ENCODE measurements at places on chromosomes 3 and 15.

- no peak for DNase-seq
Measured at GRCh38 chr15:64696481-64696880, 78.9 kb downstream of the RBPMS2 start.

DNA sequence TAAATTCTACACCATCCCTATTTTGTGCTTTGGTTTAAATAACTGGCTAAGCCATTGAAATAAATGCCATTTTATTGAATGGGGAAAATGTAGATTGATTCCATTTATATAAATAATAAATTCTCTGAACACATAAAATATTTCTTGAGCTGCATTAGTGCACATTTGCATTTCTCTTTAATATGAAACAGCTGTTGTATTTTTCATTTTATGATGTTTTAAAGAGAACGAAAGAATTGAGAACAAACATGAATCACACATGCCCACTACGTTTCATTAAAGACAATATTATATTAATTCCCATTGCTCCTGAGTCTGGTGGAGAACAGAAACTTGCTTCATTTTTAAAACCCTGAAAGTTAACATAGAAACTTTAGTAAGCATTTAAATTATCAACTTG lies 235.7 kb upstream of the CFAP20DC start:
- no peak for DNase-seq

GRCh38 chr3:187498211-187498724 lies 130.1 kb downstream of the RTP4 start:
- DNase-seq: no peak

GRCh38 chr3:76107935-76108570 lies 322.7 kb upstream of the ZNF717 start:
- DNase-seq: no peak

GRCh38 chr15:32861761-32862160 lies 144.0 kb downstream of the GREM1 start:
- no peak for DNase-seq

DNA sequence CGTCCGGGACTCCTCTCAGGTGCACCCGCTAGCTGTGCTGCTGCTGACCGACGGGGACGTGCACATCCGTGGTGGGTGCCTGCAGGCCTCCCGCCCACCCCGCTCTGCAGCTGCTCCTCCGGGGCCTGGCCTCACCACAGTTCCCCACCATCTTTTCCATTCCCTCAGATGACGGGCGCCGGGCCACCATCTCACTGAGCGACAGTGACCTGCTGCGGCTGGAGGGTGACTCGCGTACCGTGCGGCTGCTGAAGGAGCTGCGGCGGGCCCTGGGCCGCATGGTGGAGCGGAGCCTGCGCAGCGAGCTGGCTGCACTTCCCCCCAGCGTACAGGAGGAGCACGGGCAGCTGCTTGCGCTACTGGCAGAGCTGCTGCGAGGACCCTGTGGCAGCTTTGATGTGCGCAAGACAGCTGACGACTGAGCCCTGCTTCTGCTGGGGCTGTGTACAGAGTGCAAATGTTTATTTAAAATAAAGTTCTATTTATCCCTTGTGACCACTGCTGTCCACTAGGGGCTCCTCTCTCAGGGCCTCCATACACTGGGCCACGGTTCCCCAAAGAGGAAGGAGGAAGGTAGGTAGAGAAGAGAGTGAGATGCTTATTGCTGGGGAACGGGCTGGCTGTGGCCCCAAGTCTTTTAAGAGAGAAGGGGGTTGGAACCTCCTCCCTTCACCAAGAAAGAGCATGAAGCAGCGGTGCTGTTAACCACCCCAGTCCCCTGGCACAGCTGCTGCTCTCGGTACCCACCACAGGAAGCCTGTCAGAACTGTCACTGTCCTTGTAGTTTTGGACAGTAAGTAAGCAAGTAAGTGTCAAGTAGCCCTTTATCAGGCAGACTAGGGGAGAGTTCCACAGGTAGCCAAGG lies 47.0 kb downstream of the DHX30 start:
- no peak for DNase-seq

DNA sequence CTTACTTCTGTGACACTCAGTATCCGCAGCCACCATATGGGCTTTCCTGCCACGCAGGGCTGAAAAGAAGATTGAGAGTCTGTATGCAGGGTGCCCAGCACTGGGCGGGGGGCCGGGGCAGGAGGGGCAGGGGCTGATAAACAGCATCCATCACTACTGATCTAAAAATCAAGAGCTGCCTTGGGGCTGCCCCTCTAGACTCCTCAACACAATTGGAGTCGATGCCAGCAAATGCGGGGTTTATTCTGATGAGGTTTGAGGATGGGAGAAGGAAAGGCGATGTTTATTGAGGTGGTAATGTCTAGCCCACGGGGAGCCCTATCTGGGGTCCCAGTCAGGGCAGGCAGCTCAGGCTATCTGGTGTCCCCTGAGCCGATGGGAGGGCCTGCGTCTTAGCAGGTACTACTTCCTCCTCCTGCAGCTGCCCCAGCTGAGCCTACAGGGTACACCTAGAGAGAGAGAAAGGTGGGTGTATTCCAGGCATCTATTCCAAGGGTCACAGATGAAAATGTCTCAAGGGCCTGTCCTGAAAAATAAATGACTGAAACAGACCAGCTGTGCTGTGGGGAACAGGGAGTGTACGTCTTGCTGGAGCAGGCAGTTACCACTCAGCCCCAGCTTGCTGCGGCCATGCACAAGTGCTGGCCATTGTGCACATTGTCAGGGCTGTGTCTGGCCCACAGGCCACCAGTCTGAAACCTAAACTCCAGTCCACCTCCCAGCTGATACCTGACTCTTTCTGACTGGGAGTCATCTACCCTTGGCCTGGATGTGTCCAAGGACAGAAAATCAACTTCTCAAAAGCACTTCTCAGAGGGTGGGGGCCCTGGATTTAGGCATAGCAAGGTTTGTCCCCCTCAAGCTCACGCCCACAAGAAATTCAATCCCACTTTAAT lies 19.5 kb downstream of the ISG20 start:
- DNase-seq: no peak

DNA sequence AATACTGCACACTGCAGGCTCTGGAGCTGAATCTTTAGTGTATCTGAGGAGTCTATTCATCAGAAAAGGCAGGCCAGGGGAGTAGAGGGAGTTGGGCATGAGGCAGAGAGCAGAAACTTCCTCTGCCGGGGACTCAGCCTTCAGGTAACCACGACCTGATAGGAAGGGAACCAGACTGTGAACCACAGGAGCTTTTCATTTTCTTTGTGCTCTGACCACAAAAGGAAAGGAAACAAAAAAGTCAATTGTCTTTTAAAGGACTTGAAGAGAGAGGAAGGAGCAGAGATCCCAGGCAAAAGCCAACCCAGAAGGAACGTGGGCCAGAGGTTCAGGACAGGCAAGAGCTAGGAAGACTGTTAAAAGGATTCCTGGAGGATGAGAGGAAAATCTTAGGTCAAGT lies 573.3 kb downstream of the EPHB1 start:
- DNase-seq: no peak

GRCh38 chr15:98123834-98124233 lies 163.3 kb downstream of the ARRDC4 start:
- DNase-seq: no peak

GRCh38 chr15:89367485-89368451 lies 33.1 kb upstream of the POLG start:
- DNase-seq: no peak

- DNase-seq: no peak
Measured at GRCh38 chr15:35067496-35068347, 17.4 kb downstream of the NANOGP8 start.

GRCh38 chr15:52105846-52106245 lies 6.7 kb downstream of the BCL2L10 start:
- no peak for DNase-seq

GRCh38 chr3:11737742-11738141 lies 94.0 kb upstream of the VGLL4 start:
- no peak for DNase-seq

DNA sequence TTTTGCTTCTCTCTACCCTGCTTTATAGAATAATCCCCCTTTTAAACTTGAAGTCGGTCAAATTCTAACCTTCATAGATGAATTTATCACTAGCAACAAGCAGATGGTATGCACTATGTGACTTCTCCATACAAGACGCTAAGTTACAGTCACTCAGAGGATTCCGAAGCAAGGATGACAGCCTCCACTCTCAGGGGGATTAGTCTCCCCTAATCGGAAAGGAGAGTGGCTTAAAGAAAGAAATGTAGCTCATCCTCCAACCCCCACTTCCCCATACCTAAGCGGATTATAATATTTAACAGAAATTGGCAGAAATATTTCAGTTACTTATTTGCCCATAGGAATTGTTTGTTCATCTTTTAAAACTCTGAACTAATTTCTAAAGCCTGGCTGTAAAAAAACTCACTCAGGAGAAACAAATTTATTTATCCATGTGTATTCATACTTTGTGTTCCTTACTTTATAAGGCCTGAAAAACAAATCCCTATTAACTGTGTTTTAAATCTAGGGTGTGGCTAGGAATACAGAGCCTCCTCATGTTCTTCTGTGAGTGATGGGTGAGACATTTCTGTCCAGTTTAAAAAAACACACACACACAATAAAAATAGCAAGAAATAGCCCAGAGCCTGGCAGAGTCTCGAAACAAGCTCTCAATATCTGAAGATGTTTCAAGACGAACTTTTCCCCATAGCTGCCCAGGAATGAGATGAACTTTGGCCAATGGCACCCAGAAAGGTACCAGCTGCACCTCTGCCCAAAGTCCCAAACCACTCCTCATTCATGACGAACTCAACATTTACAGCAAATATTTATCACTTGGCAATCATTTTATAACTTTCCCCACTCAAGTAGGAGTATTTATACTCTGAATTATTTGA lies 18.7 kb downstream of the SIAH2 start:
- no peak for DNase-seq

- no peak for DNase-seq
Measured at GRCh38 chr3:191963182-191963581, 502.2 kb downstream of the PYDC2 start.

DNA sequence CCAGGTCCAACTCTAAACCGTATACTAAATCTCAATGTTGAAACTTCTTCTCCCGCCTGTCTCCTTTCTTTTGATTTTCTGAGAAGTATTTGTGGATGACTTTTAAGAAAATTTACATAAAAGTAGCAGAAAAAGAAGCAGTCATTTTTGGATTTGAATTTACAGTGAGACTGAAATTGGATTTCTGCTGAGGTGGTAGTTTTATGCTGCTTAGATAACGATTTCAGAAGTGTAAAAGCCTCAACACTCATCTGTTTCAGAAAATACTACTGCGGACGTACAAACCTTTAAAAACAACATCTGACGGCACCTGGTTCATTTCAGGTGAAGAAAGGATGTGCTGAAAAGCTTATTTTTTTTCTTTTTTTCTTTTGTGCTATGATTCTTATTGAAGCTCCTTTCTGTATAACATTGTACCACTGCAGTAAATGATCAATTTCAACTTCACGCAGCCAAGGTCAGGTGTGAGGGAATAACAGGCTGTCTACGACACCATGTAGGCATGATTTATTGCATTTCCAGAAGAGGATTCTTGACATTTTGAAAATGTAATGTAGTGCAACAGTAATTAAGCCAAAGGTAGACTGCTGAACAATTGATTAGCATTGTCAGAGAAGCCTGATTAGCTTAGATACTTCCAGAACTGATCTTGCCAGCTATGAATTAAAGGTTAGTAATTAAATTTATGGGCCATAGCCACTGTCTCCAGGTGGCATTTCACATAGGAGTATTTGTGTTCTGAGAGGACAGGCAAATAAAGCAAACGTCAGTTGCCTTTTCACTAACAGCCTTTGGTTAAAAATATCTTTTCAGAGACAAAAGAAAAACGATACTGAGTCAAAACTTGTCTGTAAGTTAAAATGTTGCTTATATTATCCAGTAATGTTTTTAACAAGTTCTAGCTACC lies 134.6 kb upstream of the KBTBD8 start:
- DNase-seq: no peak

DNA sequence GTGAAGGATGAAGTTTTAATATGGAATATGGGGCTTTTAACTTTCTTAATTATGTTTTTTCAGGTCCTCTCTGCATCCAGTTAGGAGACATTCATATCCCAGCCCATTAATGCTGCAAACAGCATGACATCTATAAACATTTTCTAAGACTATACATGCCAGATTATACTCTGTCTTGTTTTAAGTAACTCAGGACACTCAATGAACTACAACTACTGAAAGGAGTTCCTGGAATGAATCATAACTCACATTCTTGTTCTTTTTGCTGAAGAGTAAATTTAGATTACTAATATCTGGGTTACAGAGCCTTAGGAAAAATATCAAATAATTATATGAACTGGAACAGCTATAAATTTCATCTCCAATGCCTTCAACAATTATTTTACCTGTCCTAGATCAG lies 167.4 kb downstream of the STAG1 start:
- no peak for DNase-seq

DNA sequence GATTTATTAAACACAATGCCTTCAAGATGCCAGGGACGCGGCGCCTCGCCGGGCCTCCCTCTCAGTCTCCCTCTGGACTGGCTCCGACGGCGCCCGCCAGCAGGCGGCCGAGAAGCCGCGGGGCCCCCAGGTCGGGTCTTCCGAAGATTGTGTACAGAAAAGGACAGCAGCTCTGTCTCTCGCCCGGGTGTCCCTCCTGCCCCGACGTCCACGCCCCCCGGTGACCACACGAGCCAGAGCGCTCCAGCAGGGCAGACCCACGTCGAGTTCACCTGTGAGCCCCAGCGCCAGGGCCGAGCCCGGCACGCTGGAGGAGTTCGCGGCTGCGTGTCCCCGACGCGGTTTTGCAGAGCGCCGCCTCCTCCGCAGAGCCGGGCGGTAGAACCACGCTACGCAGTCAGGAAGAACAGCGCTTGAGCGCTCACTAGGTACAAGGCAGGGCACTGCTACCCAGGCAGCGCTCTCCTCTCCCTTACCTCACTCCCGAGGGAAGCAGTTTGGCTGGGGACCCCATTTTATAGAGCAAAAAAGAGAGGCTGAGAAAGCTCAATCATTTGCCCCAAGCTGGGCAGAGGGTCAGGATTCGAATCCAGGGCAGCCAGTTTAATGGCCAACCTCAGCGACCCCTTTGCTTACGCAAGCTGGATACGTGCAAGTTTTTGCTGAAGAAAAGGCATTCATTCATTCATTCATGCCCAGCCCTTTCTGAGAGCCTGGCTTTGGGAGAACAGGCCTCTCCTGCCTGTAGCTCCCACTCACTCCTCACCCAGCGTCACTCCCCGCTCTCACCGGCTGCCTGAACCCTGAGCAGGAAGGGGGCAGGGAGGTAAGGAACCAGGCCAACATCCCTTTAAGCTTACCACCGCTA lies 3.0 kb upstream of the TLE3 start:
- no peak for DNase-seq

GRCh38 chr3:45528429-45528828 lies 66.1 kb upstream of the LIMD1 start:
- DNase-seq: no peak

Data from stimulated activated CD4-positive, alpha-beta T cell treated with anti-CD3 and anti-CD28 coated beads, Interleukin-1b, Interleukin-23, amount 100 ng/mL, for 1 hour (primary cell).